Suppressor macrophage (primary cell): ENCODE measurements at places on chromosomes 7 and 10.

- DNase-seq = no peak
Measured at GRCh38 chr7:86248977-86249376, 394.7 kb upstream of the GRM3 start.

- peak; percentile 73 for DNase-seq
Measured at GRCh38 chr10:71396711-71397295, at the start of gene CDH23. TSS of gene CDH23 (plus strand) at chr10:71396920. CDS start at chr10:71439832, 42,912 bp downstream.

DNA sequence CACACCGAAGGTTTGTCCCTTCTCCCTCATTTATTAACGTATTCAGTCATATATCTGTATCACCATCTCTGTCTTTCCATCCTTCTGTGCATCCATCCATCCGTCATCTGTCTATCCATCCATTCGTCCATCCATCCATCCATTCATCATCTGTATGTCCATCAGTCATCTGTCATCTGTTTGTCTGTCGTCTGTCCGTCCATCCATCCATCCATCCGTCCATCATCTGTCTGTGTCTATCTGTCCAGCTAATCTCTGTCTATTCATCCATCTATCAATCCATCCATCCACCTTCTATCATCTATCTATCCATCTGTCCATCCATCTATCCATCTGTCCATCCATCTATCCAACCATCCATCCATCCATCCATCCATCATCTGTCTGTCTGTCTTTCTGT is 213.9 kb downstream of the TYW1 start:
- no peak for DNase-seq

DNA sequence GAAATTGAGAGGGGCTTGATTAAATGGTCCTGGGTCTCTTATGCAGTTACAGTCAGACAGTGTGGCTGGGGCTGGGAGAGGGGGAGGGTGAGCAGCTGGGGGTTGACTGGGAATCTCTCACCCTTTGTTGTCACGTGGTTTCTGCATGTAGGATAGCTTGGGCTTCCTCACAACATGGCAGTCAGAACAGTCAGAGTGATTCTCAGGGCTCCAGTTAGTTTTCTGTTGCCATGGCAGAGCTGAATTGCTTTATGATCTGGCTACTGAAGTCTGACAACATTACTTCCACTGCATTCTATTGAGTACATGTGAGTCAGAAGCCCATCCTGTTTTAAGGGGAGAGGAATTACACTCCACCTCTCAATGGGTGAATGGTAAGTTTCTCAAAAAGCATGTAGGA is 102.7 kb downstream of the WDR11 start:
- DNase-seq = no peak

- DNase-seq = no peak
Measured at GRCh38 chr7:154881526-154881925, 121.4 kb downstream of the PAXIP1 start.

DNA sequence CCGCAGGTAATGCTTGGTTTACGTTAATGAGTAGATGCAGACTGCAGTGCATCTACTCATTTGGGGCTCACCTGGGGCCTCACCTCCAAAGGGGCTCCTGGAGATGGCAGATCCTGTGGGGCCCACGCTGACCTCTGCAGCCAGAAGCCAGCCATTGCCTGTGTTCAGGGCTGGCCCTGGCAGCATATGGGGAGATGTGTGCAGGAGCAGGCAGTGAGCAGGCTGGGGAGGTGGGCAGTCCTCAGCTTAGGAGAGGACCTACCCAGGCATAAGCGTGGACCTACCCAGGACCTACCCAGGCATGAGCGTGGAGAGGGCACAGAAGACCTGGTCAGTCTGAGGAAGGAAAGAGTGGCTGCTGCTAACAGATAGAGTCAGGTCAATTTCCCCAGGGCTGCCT is 178.5 kb downstream of the PTPRN2 start:
- DNase-seq = no peak

- DNase-seq = no peak
Measured at GRCh38 chr7:105985229-105985628, 22.2 kb downstream of the CDHR3 start.

GRCh38 chr7:30970594-30971094 is 6.9 kb downstream of the GHRHR start:
- no peak for DNase-seq

DNA sequence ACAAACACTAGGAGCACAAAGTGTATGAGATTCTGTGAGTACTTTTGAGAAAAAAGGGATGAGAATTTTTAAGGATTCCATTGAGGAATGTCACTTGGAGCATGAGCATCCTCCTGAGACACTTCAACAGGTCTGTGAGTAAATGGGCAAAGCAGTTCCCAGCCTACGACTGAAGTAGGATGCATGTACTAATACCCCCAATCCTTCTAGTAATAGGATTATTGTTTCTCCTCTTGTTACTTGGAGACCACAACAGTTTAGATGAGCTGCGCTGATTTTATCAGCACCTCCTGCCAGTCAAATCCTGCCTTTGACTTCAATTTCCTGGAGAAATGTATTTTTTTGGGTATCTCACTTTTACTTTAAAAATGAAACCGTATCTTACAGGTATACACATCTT is 820 bp downstream of the BBS9 start:
- no peak for DNase-seq

DNA sequence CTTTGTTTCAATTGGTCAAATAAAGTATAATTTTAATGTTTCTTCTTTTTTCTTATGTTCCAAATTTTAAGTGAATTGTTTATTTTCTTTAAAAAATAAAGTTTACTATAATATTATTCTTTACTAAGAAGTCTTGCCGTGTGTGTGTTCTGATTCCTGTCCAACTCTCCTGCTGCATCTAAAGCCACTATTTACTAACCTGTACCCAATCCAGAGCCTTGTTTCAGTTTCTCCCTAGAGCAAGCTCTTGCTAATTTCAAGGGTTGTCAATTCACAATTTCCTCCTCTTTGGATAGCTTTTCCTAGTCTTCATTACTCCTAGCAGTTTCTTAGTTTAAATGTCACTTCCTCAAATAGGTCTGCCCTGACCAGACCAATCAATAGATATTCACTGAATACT is 314.9 kb upstream of the SEMA3A start:
- DNase-seq = no peak

GRCh38 chr10:124196659-124197058 is 103.3 kb upstream of the CHST15 start:
- peak; percentile 14 for DNase-seq

DNA sequence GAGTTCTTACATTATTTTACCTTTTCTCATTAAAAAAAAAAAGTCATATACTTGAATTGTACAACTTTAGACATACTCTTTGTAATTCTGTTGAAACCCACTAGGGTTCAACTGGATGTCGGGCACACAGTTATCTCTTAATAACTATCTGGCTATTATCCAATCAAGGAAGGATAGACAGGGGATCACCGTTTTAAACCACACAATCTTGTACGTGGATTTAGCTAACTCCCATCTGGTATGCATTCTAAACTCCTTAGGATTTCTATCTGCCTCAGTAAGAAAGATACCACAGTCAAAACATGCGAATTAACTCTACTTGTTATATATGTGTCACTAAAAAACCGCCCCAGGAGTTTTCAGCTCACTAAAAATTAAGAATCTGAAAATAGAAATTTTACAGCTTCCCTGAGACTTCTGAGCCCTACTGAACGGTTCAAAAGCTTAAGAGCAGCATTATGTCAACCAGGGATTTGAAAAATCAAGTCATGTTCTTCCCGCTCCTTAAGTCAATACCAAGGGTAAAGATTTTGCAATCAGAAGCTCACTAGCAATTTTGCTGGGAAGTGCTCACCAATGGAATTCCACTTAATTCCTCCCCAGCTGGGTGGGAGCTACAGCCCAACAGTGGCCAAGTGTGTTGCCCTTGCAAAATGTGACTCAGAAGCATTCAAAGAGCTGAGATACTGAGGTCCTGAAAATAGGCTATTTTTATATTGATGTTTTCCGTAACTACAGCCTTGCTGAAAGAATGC is 267.0 kb downstream of the FRMD4A start:
- no peak for DNase-seq

GRCh38 chr10:121942749-121943416 is 15.1 kb upstream of the ATE1 start:
- DNase-seq = peak; percentile 84

DNA sequence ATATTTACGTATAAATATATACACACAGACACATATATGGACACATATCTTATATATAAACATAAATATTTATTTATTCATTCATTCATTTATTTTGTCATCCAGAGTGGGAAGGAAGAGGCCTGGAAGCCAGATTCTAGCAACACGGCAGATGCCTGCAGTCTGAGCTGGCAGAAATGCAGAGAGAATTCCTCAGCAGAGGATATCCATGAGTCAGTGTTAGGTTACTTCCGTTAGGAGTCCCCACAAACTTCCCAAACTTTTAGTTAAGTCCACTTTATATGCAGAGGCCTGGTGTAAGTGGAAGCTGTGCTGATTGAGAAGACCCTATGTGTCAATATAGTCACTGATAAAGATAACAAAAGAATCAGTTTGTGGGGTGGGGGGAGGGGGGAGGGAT is 89.6 kb downstream of the PPP1R17 start:
- DNase-seq = no peak

GRCh38 chr7:110960811-110961210 is 130.1 kb upstream of the LRRN3 start:
- no peak for DNase-seq

GRCh38 chr10:36681751-36682632 is 443.4 kb upstream of the ANKRD30A start:
- DNase-seq = no peak
